CD4-positive, alpha-beta T cell (primary cell): ENCODE measurements at places on chromosomes 3 and 15.

- H3K27ac ChIP-seq, result no peak overlapping the region
Measured at GRCh38 chr3:43185274-43185982, 79.5 kb upstream of the POMGNT2 start.

GRCh38 chr3:157082305-157082982 is 77.5 kb downstream of the CCNL1 start:
- H3K4me1 ChIP-seq, result peaks cover 14% of the 10 kb centered on the region
- H3K27me3 ChIP-seq, result no peaks in the 10 kb centered on the region
- H3K27ac ChIP-seq, result peak overlapping the region; percentile 25
- no peak overlapping the region for H3K4me3 ChIP-seq

DNA sequence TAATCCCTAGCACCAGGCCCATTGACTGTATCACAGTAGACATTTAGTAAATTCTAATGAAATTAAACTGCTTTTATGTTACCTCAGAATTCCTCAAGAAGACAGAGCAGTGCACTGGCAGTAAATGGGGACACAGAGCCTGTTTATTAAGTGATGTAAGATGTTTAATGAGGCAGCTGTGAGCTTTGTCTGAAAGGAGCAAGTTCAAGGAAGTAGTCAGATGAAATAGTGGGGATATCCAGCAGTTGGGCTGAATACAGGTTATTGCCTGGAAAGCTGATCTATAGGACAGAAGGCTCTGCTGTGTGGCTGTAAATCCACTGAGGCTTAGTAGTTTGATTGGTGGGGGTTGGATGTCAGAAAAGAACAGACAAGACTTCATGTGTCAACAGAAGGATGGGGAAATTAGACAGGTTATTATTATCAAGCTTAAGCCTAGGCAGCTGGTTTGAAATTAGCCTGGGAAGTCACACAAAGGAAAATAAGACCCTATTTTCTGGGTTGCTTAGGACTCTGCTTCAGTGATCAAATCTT is 62.2 kb downstream of the PFN2 start:
- H3K27me3 ChIP-seq, result no peaks in the 10 kb centered on the region
- no peak overlapping the region for H3K4me3 ChIP-seq
- DNase-seq, result no peak
- H3K36me3 ChIP-seq, result peaks cover 3% of the 10 kb centered on the region
- no peak overlapping the region for H3K27ac ChIP-seq

DNA sequence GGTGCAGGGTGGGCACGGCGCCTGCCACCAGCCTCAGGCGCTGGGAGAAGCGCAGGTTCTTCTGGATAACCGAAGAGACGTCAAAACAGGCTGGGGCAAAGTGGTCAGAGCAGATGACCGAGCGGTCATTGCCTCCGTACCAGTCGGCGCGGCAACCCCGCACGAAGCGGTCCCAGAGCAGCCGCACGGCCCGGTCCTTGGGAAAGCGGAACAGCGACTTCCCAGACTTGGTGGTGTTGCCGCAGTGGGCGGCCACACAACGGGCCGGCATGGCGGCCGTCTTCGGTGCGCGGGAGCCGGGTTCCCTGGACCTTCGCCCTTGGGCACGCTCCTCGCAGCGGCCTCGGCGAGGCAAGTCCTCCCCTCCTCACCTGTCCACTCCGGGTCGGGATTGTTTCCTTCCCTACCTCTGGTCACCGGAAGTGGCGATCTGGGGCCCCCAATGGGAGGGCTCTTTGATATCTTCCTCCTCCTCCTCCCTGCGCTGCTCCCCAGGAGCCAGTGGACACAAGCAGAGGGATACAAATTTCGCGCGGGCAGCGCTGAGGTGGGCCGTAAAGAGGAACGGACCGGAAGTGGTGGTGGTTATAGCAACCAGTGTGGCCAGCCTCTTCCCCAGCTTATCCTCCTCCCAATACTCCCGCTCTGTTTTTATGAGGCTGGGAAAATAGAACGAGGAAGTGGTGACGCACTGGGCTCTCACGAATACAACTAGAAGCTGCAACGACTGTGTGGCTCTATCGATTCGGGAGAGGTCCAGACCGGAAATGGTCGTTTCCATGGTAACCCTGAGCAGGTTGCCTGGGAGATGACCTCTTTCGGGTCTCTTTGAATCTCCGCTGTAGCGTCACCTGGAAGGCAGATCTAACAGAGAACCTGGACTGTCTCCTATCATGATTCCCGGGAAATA is at the start of the genes LRRC49 and THAP10:
LRRC49 (plus strand) TSS at position 825 of the 910 bp plus-strand sequence; CDS start at position 894, 69 bp downstream.
THAP10 (minus strand) TSS at position 432 of the 910 bp plus-strand sequence; CDS start at position 271, 161 bp downstream.
- H3K27me3 ChIP-seq, result peaks cover 22% of the 10 kb centered on the region
- H3K4me1 ChIP-seq, result peaks cover 17% of the 10 kb centered on the region
- no peaks in the 10 kb centered on the region for H3K36me3 ChIP-seq
- peak within 1 kb of the TSS; percentile 64 for H3K4me3 ChIP-seq
- no peak within 1 kb of the TSS for H3K27ac ChIP-seq

DNA sequence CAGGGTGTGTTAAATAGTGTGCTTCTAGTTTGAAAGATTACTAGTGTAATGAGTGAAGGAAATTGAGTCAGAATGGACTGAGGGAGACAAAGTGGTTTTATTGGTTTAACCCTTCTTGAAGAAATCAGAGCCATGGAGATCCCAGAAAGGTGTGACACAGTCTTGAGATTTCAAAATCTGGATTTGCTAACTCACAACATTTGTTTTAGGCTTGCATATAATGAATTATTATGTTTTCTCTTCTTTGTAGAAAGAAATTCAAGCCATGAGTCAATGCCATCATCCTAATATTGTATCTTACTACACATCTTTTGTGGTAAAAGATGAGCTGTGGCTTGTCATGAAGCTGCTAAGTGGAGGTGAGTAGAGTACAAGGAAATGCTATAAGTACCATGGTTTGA is 25.1 kb downstream of the OXSR1 start:
- no peaks in the 10 kb centered on the region for H3K27me3 ChIP-seq
- no peak overlapping the region for H3K27ac ChIP-seq
- no peak overlapping the region for H3K4me3 ChIP-seq
